ENCODE measurements at places on chromosomes 13 and 19.

DNA sequence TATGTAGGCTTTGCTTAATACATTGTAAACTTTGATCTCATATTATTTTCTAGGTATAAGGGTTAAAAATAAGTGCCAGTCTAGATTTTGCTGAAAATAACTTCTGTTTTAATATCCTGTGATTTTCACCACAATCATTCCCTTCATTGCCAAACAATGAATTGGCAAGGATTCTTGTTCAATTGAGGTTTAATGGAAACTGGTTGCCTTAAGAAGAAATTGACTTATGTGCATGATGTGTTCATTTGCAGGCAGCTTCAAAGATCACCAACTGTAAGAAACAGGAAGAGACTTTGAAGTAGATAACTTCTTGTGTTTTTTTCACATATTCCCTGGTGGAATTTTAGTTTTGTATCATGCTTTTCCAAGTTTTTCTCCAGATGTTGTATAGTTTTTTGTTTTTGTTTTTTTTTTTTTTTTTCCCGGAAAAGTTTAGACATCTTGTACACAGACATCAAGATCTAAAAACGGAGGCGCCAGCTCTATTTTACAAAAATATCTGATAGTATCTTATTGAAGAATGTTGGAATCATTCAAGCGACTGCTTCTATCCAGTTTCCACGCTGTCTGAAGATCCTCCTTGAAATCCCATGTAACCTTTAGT lies 108.3 kb downstream of the POSTN start:
- DNase-seq: no peak

DNA sequence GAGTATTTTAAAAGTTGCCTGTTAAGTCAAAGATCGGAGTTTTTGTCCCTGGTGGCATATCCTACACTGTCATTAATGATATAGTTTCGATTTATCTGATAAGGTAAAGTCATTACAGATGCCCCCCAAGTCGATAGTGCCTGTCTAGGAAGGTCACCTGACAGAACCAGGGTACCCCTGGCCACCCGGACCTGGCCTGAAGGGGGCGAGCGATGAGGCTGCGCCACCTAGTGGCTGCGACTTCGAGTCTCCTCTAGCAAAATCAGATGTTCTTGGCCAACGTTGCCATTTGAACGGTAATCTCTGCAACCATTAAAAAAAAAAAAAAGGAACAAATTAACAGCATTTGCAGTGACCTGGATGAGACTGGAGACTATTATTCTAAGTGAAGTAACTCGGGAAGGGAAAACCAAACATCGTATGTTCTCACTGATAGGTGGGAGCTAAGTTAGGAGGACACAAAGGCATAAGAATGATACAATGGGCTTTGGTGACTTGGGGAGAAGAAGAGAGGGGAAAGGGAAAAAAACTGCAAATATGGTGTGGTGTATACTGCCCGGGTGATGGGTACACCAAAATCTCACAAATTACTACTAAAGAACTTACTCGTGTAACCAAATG lies 565.1 kb downstream of the LIG4 start:
- DNase-seq: peak; percentile 33

DNA sequence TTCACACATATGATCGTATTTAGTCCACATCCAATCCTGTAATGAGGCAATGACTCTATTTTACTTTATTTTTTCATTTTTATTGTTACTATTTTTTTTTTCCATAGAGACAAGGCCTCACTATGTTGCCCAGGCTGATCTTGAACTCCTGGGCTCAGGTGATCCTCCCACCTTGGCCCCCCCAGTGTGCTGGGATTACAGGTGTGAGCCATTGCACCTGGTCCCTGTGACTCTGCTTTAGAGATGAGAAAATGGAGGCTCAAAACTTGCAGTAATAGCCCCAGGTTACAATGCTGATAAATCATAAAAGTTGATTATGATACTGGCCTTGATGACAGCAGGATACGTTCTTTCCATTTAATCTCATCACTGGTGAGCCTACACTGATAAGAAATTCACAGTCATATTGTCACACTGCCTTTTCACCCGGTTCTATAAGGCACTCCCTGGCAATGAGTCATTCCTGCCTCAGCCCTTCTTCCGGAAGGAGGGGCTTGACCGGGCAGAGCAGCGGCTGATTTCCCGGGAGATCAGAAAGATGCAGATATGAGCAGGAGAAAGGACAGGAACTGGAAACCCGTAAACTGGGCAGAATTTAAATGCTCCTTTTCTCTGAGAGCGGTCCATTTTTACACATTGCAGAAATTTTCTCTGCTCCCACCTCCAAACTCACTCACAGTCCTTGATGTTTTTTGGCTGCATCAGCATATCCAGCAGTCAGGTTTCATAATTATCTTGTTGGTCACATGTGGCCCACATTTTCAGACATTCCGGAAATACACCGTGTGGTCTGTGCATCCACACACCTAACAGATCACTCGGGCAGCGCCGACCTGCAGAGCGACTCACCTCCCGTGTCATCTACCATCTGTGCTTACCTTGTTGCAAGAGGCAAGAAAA lies 616.4 kb downstream of the EFNB2 start:
- no peak for DNase-seq

- no peak for DNase-seq
Observed at GRCh38 chr19:43526884-43527859, at the start of gene ETHE1. Gene ETHE1, minus strand, starts transcription at chr19:43527201. Its CDS starts 24 bp downstream, at chr19:43527177.

DNA sequence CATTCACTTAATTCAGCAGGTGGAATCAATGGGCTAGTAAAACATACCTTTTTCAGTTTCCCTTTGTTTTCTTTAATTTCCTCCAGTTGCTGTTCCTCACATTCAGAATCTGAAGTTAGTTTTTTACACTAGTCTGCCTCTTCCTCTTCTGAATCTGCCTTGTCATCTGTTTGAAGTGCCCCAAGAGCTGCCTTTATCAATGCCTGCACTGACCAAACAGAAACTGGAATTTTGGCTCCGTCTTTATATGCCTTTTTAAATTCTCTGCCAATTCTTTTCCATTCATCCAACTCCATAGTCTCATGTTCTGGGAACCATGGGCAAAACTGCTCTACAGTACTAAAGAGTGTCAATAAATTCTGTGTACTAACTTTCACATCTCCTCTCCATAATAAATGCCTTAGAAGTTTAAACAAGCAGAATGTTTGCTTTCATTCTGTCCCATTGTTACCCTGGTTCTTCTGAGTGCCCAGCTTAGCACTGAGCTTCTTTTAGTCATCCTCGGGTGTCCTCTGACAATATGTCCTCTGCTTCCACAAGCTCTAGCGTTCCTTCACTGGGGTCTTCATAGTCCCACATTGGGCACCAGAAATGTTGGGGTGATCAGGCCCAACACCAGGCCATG lies 154.2 kb downstream of the ZNF486 start:
- DNase-seq: no peak

- no peak for DNase-seq
Observed at GRCh38 chr19:3983936-3984583, 1.2 kb downstream of the EEF2 start.
